Suppressor macrophage treated with lipopolysaccharide for 1 hour (primary cell): ENCODE measurements at places on chromosomes 16 and 17.

DNA sequence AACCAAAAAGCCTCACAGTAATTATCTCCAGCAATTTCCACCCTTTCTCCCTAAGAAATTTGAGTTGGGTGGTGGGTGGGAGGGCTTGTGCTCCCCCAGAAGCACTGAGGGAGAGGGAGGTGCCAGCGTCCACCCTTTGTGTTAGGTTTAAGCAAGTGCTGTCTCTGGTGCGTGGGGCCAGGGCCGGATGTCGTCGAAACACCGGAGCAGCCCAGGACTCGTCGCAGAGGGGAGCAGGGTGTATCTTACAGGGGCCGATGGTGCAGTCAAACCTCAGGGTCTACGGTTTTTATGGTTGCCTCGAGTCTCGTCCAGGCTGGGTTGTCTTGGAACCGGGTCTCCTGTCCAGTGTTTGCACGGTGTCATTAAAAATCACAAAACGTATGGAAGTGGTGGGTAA lies 35.3 kb downstream of the METRNL start:
- no peak for DNase-seq

GRCh38 chr16:16037970-16038369 lies 88.6 kb downstream of the ABCC1 start:
- DNase-seq: no peak

- no peak for DNase-seq
Measured at GRCh38 chr17:63929860-63930766, 2.0 kb downstream of the CD79B start.

GRCh38 chr16:15519790-15520189 lies 85.4 kb downstream of the BMERB1 start:
- no peak for DNase-seq

- no peak for DNase-seq
Measured at GRCh38 chr16:59459806-59460205, 725.7 kb upstream of the GOT2 start.

- DNase-seq: no peak
Measured at GRCh38 chr17:77405867-77406732, 265.3 kb downstream of the SEC14L1 start.

DNA sequence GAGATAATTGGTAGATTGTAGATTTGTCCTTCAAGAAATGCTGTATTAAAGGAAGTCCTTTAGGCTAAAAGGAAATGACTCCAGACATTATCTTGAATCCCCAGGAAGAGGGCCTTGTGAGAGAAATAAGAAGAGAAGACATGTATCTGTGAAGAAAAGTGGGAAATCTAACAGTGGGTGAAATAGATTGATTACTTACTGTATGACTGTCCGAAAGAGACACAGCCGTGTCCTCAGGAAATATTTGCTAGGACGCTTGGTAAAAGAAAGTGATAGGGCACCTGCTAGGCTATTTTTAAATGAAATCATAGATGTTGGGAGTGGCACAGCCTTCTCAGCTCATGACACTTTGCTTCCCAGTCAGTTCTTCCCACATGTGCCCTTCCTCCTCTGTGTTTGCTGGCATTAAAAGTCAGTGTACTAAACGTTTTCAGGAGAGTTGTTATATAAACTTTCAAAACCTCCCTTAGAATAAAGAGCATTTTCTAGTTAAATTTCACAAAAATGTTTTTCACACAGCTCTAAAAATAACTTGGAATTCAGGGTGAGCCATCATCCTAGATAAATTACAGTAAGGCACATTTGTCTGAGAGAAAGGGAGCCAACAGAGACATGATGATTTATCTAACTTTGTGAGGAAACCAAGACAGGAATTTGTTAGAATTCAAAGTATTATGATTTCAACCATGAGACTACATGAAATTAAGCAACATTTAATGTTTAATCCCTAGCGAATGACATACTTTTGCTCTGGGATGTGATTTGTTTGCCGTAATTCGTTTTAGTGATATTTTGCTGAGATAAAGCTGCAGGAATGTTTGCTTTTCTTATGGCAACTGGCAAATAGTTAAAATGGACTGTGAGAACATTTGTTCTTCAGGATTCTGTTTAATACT lies 35.0 kb downstream of the DHRS7B start:
- no peak for DNase-seq

DNA sequence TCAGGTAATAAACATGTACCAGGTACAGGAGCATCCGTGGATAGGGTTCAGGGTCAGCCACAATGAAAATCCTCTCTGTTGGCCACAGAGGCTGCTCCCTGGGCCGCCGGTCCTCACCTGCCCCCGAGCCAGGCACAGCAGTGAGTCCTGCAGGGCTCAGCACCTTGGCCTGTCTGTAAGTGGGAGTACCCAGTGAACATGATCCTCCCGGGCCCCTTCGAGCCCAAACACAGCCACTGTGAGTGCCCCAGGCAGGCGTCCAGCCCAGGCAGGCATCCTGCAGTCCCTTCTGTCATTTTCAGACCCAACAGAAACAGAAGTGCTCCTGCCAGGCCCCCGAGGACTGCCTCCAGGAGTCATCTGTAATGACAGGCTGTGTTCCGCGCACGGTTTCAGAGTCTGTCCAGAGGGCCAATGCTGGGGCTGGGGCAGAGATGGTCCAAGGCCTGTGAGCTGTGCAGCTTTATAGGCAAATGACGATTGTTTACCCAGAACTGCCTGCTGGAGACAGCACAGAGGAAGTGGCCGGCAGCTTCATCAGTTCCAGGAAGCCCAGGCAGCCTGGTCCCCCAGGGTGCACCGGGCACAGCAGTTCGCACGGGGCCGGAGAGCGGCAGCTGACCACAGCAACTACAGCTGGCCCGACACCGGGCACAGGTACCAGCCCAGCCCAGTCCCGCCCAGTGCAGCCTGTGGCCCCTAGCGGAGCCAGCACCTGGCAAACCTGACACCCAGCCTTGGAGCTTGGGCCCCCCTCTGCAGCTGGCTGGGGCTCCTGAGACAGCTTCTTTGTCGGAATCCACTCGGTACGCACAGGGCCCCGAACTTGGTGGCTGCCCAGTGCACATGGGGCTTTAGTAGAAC lies 13.2 kb downstream of the SLC7A5 start:
- DNase-seq: peak; percentile 80

GRCh38 chr17:49224198-49224996 lies 6.2 kb downstream of the PHOSPHO1 start:
- no peak for DNase-seq

- DNase-seq: no peak
Measured at GRCh38 chr17:68306819-68307218, 15.5 kb downstream of the ARSG start.

GRCh38 chr17:78412403-78412802 lies 34.0 kb downstream of the PGS1 start:
- peak; percentile 90 for DNase-seq

GRCh38 chr17:4559966-4560365 lies 411 bp downstream of the GGT6 start:
- DNase-seq: no peak

GRCh38 chr16:22425036-22425801 lies 50.8 kb upstream of the CDR2 start:
- no peak for DNase-seq

DNA sequence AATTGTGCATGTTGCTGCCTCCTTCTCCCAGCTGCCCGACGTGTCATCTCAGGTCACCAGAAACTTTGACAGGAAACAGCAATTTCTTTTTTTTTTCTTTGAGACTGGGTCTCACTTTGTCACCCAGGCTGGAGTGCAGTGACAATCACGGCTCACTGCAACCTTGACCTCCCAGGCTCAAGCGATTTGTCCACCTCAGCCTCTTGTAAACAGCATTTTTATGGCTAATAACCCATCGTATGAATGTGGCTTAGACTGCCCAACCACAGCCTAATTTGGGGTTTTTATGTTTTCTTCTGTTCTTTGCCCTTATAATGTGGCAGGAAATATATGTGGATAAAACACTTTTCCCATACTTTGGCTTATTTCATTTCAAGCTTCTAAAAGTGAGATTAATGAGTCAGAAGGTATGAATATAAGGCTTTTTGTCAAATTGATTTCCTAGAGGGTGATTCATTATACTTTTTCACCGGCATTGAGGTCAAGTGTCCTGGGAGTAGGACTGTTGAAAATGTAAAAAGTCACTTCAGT lies 31.0 kb upstream of the SLC5A10 start:
- no peak for DNase-seq

DNA sequence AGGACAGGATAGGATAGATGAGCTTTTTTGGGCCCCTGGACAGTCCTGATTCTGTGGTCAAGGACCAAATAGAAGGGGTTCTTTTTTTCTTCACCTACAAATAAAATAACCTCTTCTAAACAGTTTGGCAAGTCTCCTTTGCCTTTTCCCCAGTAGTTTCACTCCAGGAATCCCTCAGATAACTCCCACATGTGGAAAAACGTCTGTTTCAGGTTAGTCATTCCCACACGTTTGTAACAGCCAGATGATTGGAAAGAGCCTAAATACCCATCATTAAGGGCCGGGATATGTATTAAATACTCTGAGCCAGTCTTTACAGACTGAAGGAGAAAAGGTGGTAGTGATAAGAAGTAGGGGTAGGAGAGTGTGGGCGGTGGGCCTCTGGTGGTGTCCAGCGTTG lies 58.3 kb downstream of the PLD6 start:
- DNase-seq: no peak

DNA sequence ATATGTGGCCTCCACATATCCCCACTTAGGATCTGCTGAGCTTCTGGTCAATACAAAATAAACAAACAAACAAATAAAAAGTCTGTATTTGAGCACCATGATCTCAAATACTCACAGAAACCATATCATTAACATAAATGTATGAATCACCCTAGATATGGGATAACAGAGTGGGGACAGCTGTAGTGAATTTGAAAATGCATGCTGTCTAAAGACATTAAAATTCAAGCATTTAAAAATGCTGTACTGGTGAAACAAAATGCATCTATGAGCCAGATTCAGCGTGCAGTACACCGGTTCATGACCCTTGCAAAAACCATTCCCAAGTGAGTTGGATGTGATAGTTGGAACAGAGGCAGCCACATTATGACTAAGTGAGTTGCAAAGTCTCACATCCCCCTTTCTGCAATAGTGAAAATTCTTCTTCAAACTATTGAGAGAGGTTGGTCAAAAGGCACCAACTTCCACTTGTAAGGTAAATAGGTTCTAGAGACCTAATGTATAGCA lies 12.3 kb downstream of the GRIN2A start:
- no peak for DNase-seq
